ENCODE measurements at places on chromosomes 6 and 20. TPM values are rescaled to one million over a fixed set of nuclear protein-coding genes. Genes with fewer than 3 reads are reported as not detected.

The SLC25A27 gene
- not detected for total RNA-seq

The PKHD1 gene
- not detected for total RNA-seq

- no peak for DNase-seq
- H3K27ac ChIP-seq: no peak overlapping the region
- H3K4me1 ChIP-seq: peaks cover 8% of the 10 kb centered on the region
- peaks cover 37% of the 10 kb centered on the region for H3K27me3 ChIP-seq
Measured at GRCh38 chr20:57714409-57715267, 4.8 kb upstream of the PMEPA1 start.

DNA sequence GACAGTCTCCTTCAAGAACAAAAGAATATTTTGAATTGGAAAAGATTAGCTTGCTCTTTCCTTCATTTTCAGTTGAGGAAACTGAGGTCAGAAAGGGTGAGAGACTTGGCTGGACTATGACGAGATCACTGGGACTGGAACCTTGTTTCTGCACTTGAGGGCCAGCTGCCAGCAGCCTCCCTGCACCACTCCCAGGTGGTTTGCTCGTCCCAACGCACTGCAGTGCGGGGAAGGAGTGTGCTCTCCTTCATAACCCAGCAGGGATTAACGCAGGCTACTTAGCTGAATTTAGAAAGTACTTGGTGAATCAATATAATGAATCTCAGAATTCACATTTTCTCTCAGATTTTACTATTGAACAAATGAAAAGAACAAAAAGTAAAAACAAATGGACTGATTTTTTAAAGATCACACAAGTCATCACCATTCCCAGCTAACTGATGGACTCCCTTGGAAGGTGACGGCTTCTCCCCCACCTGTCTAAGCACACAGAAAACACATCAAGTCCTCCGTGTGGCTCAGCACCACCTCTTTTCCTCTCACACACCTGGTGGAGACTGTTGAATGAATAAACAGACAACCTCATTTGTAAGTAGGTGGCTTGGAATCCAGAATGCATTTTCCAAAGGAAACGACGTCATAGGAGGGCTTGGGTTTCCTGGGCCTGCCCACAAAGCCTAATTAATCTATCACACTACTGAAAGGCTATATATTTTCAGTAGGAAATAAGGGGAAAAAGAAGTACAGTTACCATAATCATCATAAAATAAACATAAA, 121.0 kb downstream of the QRSL1 start:
- H3K4me3 ChIP-seq: no peak overlapping the region
- no peak for DNase-seq
- peaks cover 8% of the 10 kb centered on the region for H3K27me3 ChIP-seq
- no peaks in the 10 kb centered on the region for H3K36me3 ChIP-seq
- no peaks in the 10 kb centered on the region for H3K4me1 ChIP-seq

GRCh38 chr6:32047855-32048766, 9.9 kb downstream of the CYP21A2 start:
- peak; percentile 52 for DNase-seq
- peaks cover 5% of the 10 kb centered on the region for H3K4me1 ChIP-seq
- no peaks in the 10 kb centered on the region for H3K36me3 ChIP-seq
- peaks cover 2% of the 10 kb centered on the region for H3K27me3 ChIP-seq

DNA sequence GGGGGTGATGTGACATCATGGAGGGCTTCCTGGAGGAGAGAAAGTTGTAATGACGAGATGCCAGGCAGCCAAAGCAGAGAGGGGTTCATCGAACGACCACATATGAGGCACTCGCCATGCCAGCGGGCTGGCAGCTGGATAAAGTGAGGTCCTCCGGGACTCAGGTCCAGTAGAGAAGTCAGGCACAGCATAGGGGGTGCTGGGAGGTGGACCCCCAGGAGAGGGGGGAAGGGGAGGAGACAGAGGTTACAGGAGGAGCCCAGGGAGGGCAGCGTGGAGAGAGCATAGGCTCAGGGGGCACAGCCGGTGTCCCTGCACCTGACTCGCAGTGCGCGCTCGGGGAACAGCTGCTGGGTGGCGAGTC, 174.7 kb downstream of the BMP7 start:
- peaks cover 11% of the 10 kb centered on the region for H3K27me3 ChIP-seq
- H3K4me3 ChIP-seq: no peak overlapping the region
